Small intestine (tissue), 16 donors: ENCODE measurements at places on chromosomes 6 and 20. TPM values are rescaled to one million over a fixed set of nuclear protein-coding genes. Genes with fewer than 3 reads are reported as not detected.

The ISM1 gene
- not detected for polyA plus RNA-seq

The BMP6 gene
- polyA plus RNA-seq, result 0.53 TPM

The FAM209B gene
- 0.27 TPM for polyA plus RNA-seq

The HLA-DRA gene
- 230 TPM for polyA plus RNA-seq

The EYS gene
- polyA plus RNA-seq, result not detected

The PPIL6 gene
- polyA plus RNA-seq, result 0.22 TPM

The KIF6 gene
- polyA plus RNA-seq, result not detected

The FOXQ1 gene
- 0.54 TPM for polyA plus RNA-seq

The NMBR gene
- polyA plus RNA-seq, result not detected

The WFDC12 gene
- polyA plus RNA-seq, result 0.07 TPM

The EGFL8 gene
- 7.8 TPM for polyA plus RNA-seq

The ERGIC3 gene
- 242 TPM for polyA plus RNA-seq

The C6orf15 gene
- polyA plus RNA-seq, result not detected

The AAR2 gene
- polyA plus RNA-seq, result 22.2 TPM

The RPRD1B gene
- polyA plus RNA-seq, result 14.5 TPM

The ACOT8 gene
- polyA plus RNA-seq, result 123 TPM

The RAB44 gene
- polyA plus RNA-seq, result 0.07 TPM

The DTD1 gene
- 9.6 TPM for polyA plus RNA-seq
